Right atrium auricular region (tissue), 2 donors: ENCODE measurements at places on chromosomes 12 and 14.
A peak's percentile ranks its signal among the peaks of the same experiment; 100 is the strongest.

GRCh38 chr14:30177781-30178180 is 250.1 kb upstream of the PRKD1 start:
- DNase-seq = no peak
- H3K4me3 ChIP-seq = no peak overlapping the region
- no peaks in the 10 kb centered on the region for H3K27me3 ChIP-seq

GRCh38 chr14:91005716-91006115 is 54.7 kb downstream of the RPS6KA5 start:
- H3K4me3 ChIP-seq = no peak overlapping the region
- H3K4me1 ChIP-seq = no peaks in the 10 kb centered on the region
- H3K27ac ChIP-seq = no peak overlapping the region
- no peaks in the 10 kb centered on the region for H3K27me3 ChIP-seq
- no peaks in the 10 kb centered on the region for H3K36me3 ChIP-seq

GRCh38 chr12:91574391-91574790 is 391.8 kb upstream of the DCN start:
- H3K27ac ChIP-seq = no peak overlapping the region
- no peaks in the 10 kb centered on the region for H3K27me3 ChIP-seq
- no peaks in the 10 kb centered on the region for H3K36me3 ChIP-seq
- DNase-seq = no peak
- no peaks in the 10 kb centered on the region for H3K4me1 ChIP-seq
- H3K4me3 ChIP-seq = no peak overlapping the region

DNA sequence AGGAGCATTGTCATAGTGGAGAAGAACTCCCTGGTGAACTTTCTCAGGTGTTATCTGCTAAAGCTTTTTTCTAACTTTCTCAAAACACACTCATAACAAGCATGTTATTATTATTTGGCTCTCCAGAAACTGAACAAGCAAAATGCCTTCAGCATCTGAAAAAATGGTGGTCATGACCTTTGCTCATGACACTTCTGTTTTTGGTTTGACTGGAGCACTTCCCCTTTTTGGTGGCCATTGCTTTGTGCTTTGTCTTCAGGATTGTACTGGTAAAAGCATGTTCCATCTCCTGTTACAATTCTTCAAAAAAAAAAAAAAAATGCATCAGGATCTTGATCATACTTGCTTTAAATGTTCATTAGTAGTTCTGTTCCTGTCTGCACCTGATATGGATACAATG is 1241.6 kb upstream of the USP15 start:
- no peak overlapping the region for H3K27ac ChIP-seq
- no peak for DNase-seq
- H3K4me3 ChIP-seq = no peak overlapping the region
- H3K4me1 ChIP-seq = no peaks in the 10 kb centered on the region

DNA sequence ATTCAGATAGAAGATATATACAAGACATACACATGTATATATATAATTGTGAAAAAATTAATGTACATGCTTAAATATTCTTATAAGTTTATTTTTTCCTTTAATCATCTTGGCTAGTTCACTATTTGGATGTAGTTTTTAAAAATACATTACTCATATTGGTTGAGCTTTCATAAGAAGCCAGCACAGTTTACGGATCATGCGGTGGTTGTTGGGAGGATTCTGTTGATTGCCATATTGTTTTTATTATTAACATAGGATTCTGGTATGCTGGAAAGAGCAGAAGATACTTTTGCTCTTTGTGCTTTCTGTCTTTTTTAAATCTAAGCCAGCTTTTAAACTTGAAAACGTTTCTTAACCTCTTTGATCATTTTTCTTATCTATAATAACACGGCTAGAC is 163.4 kb downstream of the OTOGL start:
- H3K27me3 ChIP-seq = no peaks in the 10 kb centered on the region
- no peak for DNase-seq
- H3K27ac ChIP-seq = no peak overlapping the region
- no peaks in the 10 kb centered on the region for H3K4me1 ChIP-seq

DNA sequence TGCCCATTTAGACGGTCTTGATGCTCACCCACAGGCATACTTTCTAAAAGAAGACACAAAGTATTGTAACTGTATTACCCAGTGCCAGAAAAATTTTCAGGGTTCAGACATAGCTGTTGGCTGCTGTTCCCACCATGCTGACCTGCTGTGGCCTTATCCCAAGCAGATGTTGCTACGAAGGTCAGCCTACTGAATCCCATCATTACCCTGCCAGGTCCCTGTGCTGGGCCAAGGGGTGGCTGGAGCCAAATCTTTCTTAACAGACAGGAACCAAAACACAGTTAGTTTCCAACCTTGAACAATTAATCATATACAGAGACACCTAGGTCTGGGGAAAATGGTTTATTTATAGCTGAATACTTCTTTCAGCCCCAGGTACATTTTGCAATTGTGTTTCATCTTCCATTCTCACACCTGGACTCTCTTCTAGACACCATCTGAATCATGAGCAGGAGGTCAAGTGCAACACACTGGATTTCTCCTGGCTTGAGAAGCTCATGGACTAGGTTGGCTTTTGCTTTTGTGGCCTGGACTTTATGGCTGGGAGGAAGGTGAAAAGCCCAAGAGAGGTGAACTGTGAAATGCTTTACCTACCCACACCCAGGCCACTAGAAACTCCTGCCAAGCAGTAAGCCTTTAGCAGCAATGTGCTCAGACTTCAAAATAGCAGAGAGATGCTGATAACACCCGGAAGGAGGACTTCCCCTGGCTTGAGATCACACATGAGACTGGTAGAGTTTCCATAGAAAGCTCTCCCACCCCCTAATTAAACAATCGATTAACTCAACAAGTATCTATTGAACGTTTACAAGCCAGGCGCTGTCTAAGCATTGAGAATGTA is 150.1 kb downstream of the SUDS3 start:
- H3K4me1 ChIP-seq = no peaks in the 10 kb centered on the region
- no peak for DNase-seq
- H3K36me3 ChIP-seq = no peaks in the 10 kb centered on the region
- no peak overlapping the region for H3K27ac ChIP-seq
- no peaks in the 10 kb centered on the region for H3K27me3 ChIP-seq
- H3K4me3 ChIP-seq = no peak overlapping the region

GRCh38 chr12:65319688-65320200 is 41.3 kb downstream of the MSRB3 start:
- no peak for DNase-seq
- peaks cover 4% of the 10 kb centered on the region for H3K36me3 ChIP-seq
- H3K27me3 ChIP-seq = no peaks in the 10 kb centered on the region

DNA sequence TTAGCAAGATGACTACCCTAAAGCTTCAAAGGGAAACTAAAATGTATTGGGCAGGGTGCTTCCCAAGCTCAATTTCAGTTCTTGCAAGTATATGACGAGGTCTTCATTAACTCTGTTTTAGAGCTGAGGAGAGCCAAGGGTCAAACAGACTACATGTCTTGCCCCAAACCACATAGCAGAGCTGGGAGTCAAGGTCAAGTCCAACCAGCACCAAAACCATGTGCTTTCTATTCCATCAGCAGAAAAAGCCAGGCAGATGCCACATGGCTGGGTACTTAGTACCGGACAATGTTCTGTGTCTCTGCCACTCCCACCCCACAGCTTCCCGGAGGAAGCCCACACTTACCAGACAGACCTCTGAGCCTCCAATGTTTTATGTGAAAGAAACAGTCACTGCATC is 17.6 kb downstream of the NID2 start:
- H3K36me3 ChIP-seq = no peaks in the 10 kb centered on the region
- peak overlapping the region; percentile 71 for H3K27ac ChIP-seq
- no peak for DNase-seq
- H3K27me3 ChIP-seq = no peaks in the 10 kb centered on the region
- H3K4me1 ChIP-seq = peaks cover 89% of the 10 kb centered on the region

DNA sequence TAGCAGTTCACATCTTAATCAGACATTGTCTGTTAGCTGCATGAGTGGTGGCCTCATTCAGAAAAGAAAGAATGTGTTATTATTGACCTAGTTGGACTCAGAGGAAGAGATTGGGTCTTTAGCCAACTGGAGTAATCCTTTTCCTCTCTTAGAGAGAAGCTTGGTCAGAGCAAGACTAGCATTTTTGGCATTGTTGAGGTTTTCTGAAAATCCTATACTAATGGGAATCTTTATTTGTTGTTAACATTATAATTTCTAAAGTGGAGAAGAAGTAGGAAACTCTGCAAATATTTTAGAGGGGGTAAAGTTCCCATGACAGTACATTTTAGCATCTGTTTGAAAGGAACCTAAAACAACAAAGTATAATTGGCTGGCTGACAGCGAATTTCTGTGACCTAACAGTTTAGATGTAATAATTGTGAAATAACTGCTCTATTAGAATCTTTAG is 9.7 kb downstream of the TOX4 start:
- H3K27ac ChIP-seq = no peak overlapping the region
- no peaks in the 10 kb centered on the region for H3K27me3 ChIP-seq
- no peaks in the 10 kb centered on the region for H3K4me1 ChIP-seq
- H3K36me3 ChIP-seq = peaks cover 54% of the 10 kb centered on the region

GRCh38 chr12:78439666-78440065 is 424.9 kb upstream of the SYT1 start:
- H3K27me3 ChIP-seq = no peaks in the 10 kb centered on the region
- H3K27ac ChIP-seq = no peak overlapping the region
- no peak for DNase-seq
- H3K4me1 ChIP-seq = no peaks in the 10 kb centered on the region
- H3K36me3 ChIP-seq = no peaks in the 10 kb centered on the region
- H3K4me3 ChIP-seq = no peak overlapping the region

DNA sequence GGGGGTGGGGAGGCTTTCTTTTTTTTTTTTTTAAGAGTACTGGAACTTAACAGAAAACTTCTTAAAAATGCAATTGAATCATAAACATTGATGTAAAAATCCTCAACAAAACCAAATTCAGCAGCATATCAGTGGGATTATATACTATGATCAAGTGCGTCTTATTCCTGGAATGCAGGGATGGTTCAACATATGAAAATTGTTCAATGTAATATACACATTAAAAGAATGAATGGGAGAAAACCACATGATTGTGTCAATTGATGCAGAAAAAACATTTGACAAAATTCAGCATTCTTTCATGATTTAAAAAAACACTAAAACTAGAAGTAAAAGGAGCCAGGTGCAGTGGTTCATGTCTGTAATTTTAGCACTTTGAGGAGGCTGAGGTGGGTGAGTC is 41.2 kb upstream of the CCT2 start:
- no peaks in the 10 kb centered on the region for H3K36me3 ChIP-seq
- DNase-seq = no peak
- no peak overlapping the region for H3K27ac ChIP-seq
- no peaks in the 10 kb centered on the region for H3K27me3 ChIP-seq
- H3K4me1 ChIP-seq = no peaks in the 10 kb centered on the region

DNA sequence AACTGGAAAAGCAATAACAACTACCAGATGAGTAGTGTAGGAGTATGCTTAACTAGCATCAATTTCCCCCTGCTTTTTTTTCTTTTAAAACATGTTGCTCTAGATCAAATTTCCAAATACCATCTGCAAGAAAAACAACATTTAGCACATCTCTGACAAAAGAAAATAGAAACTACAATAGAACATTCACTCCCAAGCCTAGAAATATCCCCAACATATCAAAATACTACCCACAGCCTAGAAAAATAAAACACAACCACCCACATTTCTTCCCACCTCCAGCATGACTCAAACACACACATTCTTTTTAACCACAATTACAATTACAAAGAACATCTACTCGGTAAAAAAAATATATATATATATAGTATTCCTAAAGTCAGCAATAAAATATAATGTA is 120.0 kb downstream of the PPFIA2 start:
- H3K27me3 ChIP-seq = no peaks in the 10 kb centered on the region
- H3K4me1 ChIP-seq = no peaks in the 10 kb centered on the region
- H3K27ac ChIP-seq = no peak overlapping the region
- no peaks in the 10 kb centered on the region for H3K36me3 ChIP-seq
- DNase-seq = no peak

DNA sequence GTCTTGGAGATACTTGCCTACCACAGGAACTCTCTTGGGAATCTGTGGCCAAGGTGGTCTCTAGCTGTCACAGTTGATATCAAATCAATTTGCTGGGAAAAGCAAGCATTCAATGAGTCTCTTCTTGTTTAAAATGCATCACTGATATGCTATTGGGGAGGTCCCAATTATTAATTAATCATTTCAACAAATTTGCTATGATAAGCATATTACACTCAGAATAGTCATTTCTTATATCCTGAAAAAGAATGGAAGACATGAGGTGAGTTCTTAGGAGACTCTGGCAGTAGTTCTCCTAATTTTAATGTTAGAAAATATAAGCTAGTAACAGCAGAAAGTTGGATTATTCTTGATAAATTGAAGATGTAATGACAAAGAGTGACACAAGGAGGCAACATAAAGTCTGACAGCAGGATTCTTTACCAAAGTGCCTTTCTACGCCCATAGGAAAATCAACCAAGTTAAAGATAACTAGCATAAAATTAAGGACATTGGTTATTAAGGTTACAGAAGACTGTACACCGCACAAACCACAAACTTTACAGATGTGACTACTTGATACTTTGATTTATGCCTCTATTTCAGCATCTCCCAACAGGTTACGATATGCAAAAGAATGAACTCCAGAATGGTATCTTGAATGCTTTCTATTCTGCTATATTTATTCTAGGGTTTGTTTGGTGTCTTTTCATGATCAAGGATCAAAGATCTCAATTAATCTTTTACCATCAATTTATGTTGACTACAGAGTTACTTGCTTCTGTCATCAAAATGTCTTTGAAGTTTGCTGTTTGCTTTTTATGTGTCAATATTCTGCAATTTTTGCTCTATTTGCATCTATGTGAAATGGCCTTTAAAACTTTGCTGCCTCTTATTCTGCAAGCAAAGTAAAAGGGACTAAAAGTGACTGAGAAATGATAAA is 349.6 kb upstream of the CLEC14A start:
- no peak overlapping the region for H3K27ac ChIP-seq
- H3K36me3 ChIP-seq = no peaks in the 10 kb centered on the region
- no peak overlapping the region for H3K4me3 ChIP-seq

GRCh38 chr14:74324931-74325361 is 22.2 kb upstream of the ABCD4 start:
- H3K4me3 ChIP-seq = no peak overlapping the region
- H3K4me1 ChIP-seq = no peaks in the 10 kb centered on the region
- H3K27me3 ChIP-seq = no peaks in the 10 kb centered on the region
- no peak overlapping the region for H3K27ac ChIP-seq
- DNase-seq = no peak

DNA sequence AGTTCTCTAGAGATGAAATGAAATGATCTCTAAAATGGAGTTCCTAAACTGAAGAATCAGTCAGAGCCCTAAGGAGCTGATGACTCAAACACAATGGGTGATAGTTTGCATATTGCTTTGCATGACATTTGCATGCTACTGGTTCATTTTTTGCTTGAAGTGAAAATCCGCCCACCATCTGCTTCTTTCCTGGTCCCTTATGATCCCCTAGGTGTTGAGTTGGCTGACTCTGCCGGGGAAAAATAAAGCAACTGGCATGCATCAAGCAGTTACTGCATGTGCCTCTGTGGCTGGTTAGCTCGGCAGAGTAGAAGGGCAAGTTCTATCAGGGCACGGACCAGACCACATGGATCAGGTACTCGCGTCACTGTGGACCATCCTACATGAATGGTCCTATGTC is 151.1 kb downstream of the PPM1H start:
- no peak for DNase-seq
- no peaks in the 10 kb centered on the region for H3K36me3 ChIP-seq
- no peak overlapping the region for H3K4me3 ChIP-seq
- peaks cover 20% of the 10 kb centered on the region for H3K4me1 ChIP-seq
- H3K27ac ChIP-seq = no peak overlapping the region

GRCh38 chr12:131783915-131784541 is 44.2 kb upstream of the MMP17 start:
- no peaks in the 10 kb centered on the region for H3K4me1 ChIP-seq
- no peak overlapping the region for H3K4me3 ChIP-seq
- H3K27ac ChIP-seq = no peak overlapping the region
- H3K27me3 ChIP-seq = no peaks in the 10 kb centered on the region
- DNase-seq = no peak
- H3K36me3 ChIP-seq = peaks cover 68% of the 10 kb centered on the region
